ENCODE measurements at places on chromosomes 16 and 17.

GRCh38 chr16:71569621-71570020 is 7.3 kb downstream of the TAT start:
- no peaks in the 10 kb centered on the region for H3K4me1 ChIP-seq
- no peak overlapping the region for H3K27ac ChIP-seq
- no peaks in the 10 kb centered on the region for H3K27me3 ChIP-seq

DNA sequence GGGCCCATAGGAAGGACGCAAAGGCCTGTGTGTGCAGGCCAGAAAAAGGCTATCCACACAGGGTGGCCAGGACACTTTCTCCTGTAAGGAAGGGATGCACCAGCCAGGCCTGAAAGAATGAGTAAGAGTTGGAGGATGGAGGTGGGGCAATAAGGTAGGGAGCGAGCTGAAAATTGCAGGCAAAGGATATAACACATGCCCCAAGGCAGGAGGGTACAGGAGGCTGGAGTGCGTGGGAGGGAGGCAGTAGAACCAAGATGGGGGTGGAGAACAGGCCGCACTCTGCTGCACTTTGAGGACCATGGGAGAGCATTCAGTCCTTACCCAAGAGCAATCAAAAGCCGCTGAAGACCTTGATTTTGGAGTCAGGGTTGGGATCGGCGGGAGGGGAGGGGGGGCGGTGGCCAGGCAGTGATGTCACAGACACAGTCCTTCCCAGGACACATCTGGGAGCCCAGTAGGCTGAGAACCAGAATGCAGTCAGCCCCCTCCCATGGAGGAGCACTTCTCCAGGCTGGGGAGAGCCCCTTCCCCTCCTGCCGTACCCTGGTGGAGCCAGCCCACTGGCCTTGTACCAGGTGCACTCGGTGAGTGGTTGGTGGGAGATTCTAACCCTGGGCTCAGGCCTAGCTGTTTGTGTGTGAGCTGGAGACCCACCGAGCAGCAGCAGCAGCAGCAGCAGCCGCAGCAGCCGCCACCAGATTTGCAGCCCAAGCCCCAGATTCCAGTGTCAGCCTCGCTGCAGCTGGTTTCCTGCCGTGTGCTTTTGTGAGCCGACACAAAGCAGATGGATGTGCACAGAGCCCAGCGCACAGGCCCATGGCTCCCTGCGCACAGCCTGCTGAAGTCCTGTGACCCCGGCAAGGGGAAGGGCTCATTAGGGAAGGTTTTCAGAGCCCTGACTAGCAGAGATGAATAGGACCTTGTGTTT is 17.5 kb downstream of the ANKRD40 start:
- H3K4me1 ChIP-seq: peaks cover 5% of the 10 kb centered on the region
- H3K27ac ChIP-seq: no peak overlapping the region
- H3K27me3 ChIP-seq: no peaks in the 10 kb centered on the region

- H3K27ac ChIP-seq: no peak overlapping the region
- no peak overlapping the region for H3K4me3 ChIP-seq
- peaks cover 37% of the 10 kb centered on the region for H3K27me3 ChIP-seq
These were observed 6.8 kb upstream of the CA4 start for GRCh38 chr17:60142872-60143499.

GRCh38 chr17:77216486-77216885 is 75.7 kb downstream of the SEC14L1 start:
- H3K27me3 ChIP-seq: no peaks in the 10 kb centered on the region
- no peak overlapping the region for H3K27ac ChIP-seq
- DNase-seq: no peak
- H3K36me3 ChIP-seq: peaks cover 56% of the 10 kb centered on the region
- H3K4me1 ChIP-seq: no peaks in the 10 kb centered on the region

GRCh38 chr17:79555543-79555942 is 55.3 kb downstream of the RBFOX3 start:
- H3K4me1 ChIP-seq: no peaks in the 10 kb centered on the region
- no peaks in the 10 kb centered on the region for H3K36me3 ChIP-seq
- H3K27ac ChIP-seq: no peak overlapping the region
- H3K4me3 ChIP-seq: no peak overlapping the region
- H3K27me3 ChIP-seq: peaks cover 16% of the 10 kb centered on the region

DNA sequence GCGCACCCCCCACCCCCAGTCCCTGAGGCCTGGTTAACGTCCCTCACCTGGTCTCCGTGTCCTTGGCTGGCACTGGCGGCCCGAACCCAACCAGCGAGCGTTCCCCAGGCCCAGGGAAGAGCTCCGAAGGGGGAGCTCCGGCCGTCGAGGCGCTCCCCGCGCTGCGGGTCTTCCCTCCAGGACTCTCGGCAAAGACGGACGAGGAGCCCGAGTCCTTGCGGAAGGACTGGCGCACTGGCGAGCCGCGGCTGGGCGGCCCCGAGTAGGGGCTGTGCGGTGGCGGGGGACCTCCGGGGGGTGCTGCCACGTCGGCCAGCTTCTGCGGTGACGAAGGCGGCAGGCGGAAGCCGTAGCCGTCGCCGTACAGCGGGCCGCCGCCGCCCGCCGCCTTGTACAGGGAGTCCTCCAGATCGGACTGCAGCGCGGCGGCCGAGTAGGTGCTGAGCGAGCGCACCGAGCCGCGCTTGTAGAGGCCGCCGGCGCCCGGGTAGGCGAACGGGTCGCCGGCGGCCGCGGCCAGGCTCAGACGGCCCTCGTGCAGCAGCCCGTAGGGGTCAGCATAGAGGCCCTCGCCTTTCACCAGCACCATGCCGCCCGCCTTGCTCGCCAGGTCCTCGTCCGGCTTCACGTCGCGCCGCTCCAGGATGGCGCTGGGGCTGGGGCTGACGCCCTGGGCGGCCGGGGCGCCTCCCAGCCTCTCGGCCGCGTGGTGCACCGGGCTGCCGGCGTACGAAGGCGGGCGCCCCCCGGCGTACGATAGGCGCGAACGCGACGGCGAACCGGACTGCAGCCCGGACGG is 44.1 kb downstream of the SRCIN1 start:
- H3K36me3 ChIP-seq: no peaks in the 10 kb centered on the region
- H3K4me3 ChIP-seq: no peak overlapping the region
- peaks cover 48% of the 10 kb centered on the region for H3K4me1 ChIP-seq
- H3K27ac ChIP-seq: no peak overlapping the region
- no peak for DNase-seq
- peaks cover 62% of the 10 kb centered on the region for H3K27me3 ChIP-seq

GRCh38 chr16:10039220-10040096 is 142.8 kb downstream of the GRIN2A start:
- H3K4me1 ChIP-seq: no peaks in the 10 kb centered on the region
- DNase-seq: peak; percentile 24
- H3K36me3 ChIP-seq: no peaks in the 10 kb centered on the region
- peak overlapping the region; percentile 45 for H3K4me3 ChIP-seq

DNA sequence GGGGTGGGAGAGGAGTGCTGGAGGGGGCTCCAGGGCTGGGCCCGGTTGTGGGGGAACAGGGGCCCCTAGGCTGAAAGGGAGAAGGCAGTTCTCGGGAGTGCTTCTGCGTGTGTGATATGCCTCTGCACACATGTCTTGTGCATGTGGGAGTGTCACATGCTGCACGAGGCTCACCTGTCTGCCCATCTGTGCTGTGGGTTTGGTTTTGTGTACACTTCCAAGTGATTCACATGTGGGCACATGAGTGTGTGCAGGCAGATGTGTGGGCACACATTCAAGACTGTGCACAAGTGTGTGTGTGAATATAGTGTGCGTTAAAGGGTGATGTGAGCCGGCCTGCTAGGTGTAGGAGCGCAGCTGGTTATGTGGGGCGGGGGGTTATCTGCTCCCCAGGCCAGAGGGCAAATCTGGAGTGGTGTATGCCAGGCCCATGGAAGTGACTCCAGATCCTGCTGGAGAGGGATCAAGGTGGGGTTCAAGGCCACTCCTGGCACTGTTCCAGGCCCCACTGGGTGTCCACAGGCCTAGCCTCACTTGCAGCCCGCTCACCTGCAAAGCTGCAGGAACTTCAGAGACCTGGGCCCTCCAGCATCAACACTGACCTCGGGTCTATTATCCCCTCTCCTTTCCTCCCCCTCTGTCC is 3.8 kb upstream of the BAHCC1 start:
- no peak for DNase-seq
- peaks cover 6% of the 10 kb centered on the region for H3K36me3 ChIP-seq
- peaks cover 76% of the 10 kb centered on the region for H3K4me1 ChIP-seq
- no peaks in the 10 kb centered on the region for H3K27me3 ChIP-seq
- H3K27ac ChIP-seq: no peak overlapping the region

GRCh38 chr17:40218006-40218739 is 931 bp upstream of the WIPF2 start:
- H3K36me3 ChIP-seq: no peaks in the 10 kb centered on the region
- H3K4me3 ChIP-seq: peak overlapping the region; percentile 86
- H3K27me3 ChIP-seq: no peaks in the 10 kb centered on the region
- peaks cover 10% of the 10 kb centered on the region for H3K4me1 ChIP-seq
- H3K27ac ChIP-seq: peak overlapping the region; percentile 93

DNA sequence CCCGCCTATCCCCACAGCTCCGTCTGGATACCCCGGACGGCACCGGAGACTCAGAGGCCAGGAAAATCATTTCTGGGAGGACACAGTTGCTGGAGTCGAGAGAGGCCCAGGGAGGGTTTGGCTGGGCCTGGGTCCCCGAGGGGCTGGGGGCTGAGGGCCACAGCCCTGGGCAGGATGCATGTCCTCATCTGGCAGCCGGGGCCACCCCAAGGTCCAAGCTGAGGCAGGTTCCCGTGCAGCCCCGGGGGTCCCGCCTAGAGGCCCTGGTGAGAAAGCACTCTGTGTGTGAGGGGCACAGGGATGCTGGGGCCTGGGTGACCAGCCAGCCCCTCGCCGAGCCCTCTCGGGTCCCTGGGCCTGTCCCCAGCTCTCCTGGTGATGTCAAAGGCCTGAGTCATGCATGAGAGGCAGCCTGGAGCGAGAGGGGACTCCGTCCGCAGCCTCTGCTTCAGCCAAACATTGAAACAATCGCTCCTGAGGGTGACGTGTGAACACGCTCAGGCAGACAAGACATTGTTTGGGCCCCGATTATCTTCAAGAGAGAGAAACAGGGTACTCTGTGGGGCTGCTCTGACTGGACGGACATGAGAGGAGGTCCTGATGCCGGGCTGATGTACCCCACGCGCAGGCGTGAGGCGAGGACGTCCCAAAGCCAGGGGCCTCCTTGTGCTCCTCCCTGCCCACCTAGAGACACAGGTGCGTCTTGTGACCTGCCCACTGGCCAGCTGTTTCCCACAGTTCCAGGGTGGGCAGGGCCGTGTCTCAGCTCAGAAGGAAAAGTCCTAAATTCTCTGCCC is 25.8 kb upstream of the C1QTNF8 start:
- H3K4me1 ChIP-seq: no peaks in the 10 kb centered on the region
- DNase-seq: no peak
- H3K4me3 ChIP-seq: no peak overlapping the region

GRCh38 chr17:16887523-16888095 is 84.3 kb downstream of the TNFRSF13B start:
- H3K36me3 ChIP-seq: no peaks in the 10 kb centered on the region
- H3K27me3 ChIP-seq: no peaks in the 10 kb centered on the region

DNA sequence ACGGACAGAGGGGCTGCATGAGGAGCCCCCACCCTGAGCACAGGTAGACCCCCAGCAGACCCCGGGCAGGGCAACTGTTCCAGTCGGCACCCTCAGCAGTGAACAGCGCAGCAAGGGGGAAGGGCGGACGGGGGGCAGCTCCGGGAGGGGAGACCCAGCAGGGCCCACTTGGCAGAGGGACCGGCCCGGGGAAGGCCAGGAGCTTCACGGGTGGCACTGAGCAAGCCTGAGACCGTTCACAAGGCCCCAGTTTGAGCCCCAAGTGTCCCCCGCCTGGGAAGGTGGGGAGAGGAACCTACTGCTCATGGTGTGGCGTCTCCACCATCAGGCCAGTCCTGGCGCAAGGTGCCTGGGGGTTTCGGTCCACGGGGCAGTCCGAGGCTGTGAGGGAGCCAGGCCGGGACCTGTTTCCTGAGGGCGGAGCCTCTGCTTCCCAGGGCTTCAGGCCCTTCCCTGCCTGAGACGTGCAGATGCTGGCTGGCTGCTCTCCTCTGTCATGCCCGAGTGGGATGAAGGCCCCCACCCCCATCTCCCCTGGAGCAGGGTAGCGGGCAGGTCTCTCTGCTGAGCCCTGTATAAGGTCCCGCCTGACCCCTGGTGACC is 54.4 kb upstream of the GNG13 start:
- no peaks in the 10 kb centered on the region for H3K27me3 ChIP-seq
- no peak overlapping the region for H3K4me3 ChIP-seq
- H3K4me1 ChIP-seq: no peaks in the 10 kb centered on the region
- DNase-seq: no peak
- H3K36me3 ChIP-seq: no peaks in the 10 kb centered on the region
- no peak overlapping the region for H3K27ac ChIP-seq

GRCh38 chr17:49195751-49196150 is 14.6 kb downstream of the GNGT2 start:
- no peak for DNase-seq
- H3K4me1 ChIP-seq: peaks cover 18% of the 10 kb centered on the region
- no peaks in the 10 kb centered on the region for H3K27me3 ChIP-seq

GRCh38 chr16:15873301-15873700 is 15.1 kb downstream of the CEP20 start:
- H3K4me3 ChIP-seq: no peak overlapping the region
- H3K27ac ChIP-seq: no peak overlapping the region
- no peak for DNase-seq
- no peaks in the 10 kb centered on the region for H3K27me3 ChIP-seq
- peaks cover 44% of the 10 kb centered on the region for H3K36me3 ChIP-seq

- no peak overlapping the region for H3K27ac ChIP-seq
- H3K27me3 ChIP-seq: peaks cover 24% of the 10 kb centered on the region
- H3K4me1 ChIP-seq: no peaks in the 10 kb centered on the region
- no peaks in the 10 kb centered on the region for H3K36me3 ChIP-seq
- H3K4me3 ChIP-seq: no peak overlapping the region
These were observed 165.8 kb upstream of the FOXF1 start for GRCh38 chr16:86344586-86344871.

GRCh38 chr17:75125984-75126383 is 5.6 kb downstream of the NT5C start:
- DNase-seq: no peak
- H3K4me3 ChIP-seq: no peak overlapping the region
- peaks cover 40% of the 10 kb centered on the region for H3K4me1 ChIP-seq
- no peaks in the 10 kb centered on the region for H3K27me3 ChIP-seq

GRCh38 chr17:3719265-3719664 is 4.4 kb upstream of the HASPIN start:
- H3K36me3 ChIP-seq: peaks cover 20% of the 10 kb centered on the region
- H3K27me3 ChIP-seq: no peaks in the 10 kb centered on the region
- H3K27ac ChIP-seq: no peak overlapping the region
- H3K4me1 ChIP-seq: peaks cover 22% of the 10 kb centered on the region

- H3K4me3 ChIP-seq: no peak overlapping the region
- no peak for DNase-seq
- no peaks in the 10 kb centered on the region for H3K4me1 ChIP-seq
- no peak overlapping the region for H3K27ac ChIP-seq
- no peaks in the 10 kb centered on the region for H3K36me3 ChIP-seq
- no peaks in the 10 kb centered on the region for H3K27me3 ChIP-seq
These were observed 10.0 kb downstream of the GPR179 start for GRCh38 chr17:38333635-38334295.

DNA sequence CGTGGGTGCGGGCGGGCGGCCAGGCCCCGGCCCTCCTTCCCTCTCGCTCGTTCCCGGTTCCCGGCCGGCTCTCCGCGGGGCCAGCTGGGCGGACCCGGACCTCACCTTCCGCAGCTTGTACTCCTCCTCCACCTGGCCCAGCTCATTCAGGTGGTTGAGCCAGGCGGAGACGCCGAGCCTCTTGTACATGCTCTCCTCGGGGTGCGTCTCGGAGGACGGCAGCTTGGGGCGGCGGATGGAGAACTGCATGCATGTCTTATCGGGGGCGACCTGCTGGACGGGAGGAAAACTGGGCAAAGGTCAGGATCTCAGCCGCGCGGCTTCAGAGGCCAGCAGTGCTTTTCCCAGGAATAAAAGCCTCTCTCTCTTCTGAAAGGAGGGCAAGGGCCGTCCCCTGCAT is 85.4 kb downstream of the TBC1D16 start:
- H3K27me3 ChIP-seq: no peaks in the 10 kb centered on the region
- peaks cover 4% of the 10 kb centered on the region for H3K4me1 ChIP-seq
- no peak overlapping the region for H3K27ac ChIP-seq
- no peaks in the 10 kb centered on the region for H3K36me3 ChIP-seq

GRCh38 chr17:45997166-45997565 is 1.9 kb upstream of the STH start:
- H3K4me3 ChIP-seq: no peak overlapping the region
- no peaks in the 10 kb centered on the region for H3K27me3 ChIP-seq
- no peak overlapping the region for H3K27ac ChIP-seq
- H3K4me1 ChIP-seq: no peaks in the 10 kb centered on the region
- no peaks in the 10 kb centered on the region for H3K36me3 ChIP-seq

Measured in common myeloid progenitor, CD34-positive (primary cell).